HTR-8/SVneo (cell line): ENCODE measurements at places on chromosomes 5 and 9.

- no peak for DNase-seq
These were observed 44.2 kb upstream of the TDRD7 start for GRCh38 chr9:97367729-97368128.

DNA sequence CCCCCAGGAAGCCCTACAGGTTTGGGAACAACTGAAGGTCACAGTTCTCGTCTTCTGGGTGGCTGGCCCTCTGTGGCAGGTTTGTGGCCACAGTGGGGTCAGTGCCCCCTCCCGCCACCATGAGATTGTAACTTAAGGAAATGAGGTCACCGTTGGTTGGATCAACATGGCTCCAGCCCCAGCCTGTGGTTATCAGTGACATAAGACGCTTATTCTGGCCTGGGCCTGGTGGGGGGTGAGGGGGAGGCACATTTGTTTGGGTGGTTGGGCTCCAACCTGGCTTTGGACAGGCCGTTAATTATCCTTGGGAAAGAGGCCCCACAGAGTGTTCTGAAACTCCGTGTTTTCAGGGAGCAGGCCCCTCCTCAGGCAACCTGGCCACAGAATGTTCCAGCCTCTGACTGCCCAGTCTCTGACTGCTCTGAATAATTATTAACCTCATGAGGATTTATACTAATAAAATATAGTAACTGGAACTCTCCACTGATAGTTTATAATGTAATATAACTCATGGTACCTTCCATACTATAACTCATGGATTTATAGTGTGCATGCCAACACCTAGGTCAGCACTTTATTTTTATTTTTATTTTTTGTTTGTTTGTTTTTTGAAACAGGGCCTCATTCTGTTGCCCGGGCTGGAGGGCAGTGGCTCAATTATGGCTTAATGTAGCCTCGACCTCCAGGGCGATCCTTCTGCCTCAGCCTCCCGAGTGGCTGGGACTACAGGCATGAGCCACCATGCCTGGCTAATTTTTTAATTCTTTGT lies 58.0 kb upstream of the RPL26L1 start:
- DNase-seq = peak; percentile 33

DNA sequence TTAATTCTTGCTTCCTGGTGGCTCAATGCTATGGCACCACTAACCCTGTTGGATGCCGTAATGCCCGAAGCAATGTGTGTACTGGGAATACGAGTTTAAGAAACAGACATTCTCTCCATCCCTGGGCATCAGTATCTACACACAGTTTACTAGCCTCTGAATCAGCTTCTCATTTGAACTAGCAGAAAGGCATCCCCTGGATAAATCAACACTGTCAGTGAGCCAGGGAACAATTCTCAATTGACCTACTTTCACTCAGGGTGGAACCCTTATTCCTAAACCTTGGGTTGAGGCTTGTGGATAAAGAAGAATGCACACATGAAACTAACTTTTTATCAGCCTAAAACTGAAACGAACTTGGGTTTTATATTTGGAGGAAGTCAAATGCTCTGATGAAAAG lies 331.0 kb downstream of the GADD45G start:
- no peak for DNase-seq

- DNase-seq = no peak
These were observed 292.9 kb upstream of the MSX2 start for GRCh38 chr5:174431504-174431903.

DNA sequence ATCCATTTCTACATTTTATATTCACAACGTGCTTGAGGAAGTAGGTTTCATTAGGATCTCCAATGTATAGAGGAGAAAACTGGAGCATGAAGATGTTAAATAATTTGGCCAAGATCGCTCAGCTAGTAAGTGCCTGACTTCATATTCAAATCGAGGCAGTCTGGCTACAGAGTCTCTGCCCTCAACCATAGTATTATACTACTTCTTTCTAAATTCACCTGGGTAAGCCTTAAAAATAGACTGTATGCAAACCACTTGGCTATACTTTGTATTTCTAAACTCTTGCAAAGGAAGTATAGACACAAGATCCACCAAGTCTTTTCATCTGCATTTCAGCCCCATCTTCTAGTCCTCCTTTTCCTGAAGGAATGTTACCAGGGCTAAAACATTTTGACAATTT lies 232.0 kb downstream of the PLK2 start:
- no peak for DNase-seq

DNA sequence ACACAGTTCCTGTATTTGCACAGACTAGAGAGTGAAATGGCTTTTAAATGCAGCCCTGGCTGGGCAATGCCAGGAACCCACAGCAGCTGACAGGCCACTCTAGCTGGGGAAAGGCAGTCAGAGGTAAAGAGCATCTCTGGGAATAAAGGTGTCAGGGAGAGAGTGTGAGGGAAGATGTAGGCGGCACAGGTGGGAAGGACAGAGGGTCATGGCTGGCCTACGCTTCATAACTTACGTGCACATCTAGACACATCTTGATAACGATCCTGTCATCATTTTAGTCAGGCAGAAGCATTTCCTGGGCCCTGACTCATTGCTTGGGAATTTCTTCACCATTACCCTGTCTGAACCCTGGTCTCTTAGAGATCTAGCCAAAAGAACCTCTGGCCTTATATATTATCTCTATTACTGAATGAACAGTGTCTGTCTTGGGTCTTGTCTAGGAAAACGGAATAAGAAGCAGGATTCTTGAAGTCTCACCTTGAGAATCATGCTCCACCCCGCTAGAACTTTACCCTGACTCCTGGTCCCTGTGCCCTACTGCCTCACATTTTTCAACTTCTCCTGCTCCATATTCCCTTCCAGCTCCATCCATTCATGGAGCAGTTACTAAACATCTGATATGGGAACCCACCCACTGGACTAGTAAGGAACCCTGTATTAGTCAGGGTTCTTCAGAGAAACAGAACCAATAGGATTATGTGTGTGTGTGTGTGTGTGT lies 106.4 kb upstream of the ELL2 start:
- peak; percentile 70 for DNase-seq

GRCh38 chr5:179342577-179342976 lies 2.7 kb downstream of the ADAMTS2 start:
- DNase-seq = peak; percentile 21

GRCh38 chr5:141517312-141517711 lies 28.4 kb downstream of the PCDHGC5 start:
- no peak for DNase-seq

DNA sequence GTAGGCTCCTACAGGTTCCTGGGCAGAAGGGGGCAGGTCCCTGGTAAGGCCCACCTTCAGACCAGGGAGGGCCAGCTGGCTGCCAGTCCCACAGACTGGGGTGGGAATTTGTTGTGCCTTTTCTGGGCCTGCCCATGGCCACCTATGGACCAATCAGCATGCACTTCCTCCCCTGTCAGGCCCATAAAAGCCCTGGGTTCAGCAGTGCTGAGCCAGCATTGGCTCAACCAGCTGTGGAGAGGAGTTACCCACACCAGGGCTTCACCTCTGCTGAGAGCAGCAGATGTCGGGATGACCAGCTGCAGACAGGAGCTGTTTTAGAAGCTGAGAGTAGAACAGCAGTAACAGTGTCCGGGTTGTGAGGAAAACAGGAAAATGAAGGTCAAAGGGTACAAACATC lies 373.4 kb upstream of the ACO1 start:
- no peak for DNase-seq

DNA sequence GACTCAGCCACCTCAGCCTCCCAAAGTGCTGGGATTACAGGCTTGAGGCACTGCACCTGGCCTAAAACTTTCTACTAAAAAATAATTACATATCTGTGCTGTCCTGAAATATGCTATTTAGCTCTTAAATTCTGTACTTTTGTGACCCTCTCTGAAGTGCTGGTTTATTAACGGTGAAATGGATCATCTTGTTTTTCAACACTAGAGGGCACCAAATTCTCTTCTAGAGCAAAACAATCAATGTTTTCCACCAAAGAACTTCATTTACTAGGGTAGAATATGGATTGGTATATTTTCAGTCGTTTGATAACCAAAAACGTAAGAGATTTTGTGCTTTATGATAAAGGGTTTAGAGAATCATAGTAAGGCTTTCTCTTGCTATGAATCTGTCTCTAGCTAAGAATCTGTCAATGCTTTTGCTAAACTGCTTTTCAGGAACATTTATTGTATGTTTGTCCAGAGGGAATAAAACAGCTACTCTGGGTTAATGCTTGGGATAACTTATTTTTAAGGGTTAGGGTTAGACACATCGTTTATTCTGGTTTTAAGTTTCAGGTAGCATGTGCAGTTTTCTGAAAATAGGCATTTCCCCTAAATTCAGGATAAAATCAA lies 63.6 kb downstream of the RNF180 start:
- peak; percentile 50 for DNase-seq

GRCh38 chr9:71760901-71761300 lies 7.4 kb downstream of the CEMIP2 start:
- no peak for DNase-seq

DNA sequence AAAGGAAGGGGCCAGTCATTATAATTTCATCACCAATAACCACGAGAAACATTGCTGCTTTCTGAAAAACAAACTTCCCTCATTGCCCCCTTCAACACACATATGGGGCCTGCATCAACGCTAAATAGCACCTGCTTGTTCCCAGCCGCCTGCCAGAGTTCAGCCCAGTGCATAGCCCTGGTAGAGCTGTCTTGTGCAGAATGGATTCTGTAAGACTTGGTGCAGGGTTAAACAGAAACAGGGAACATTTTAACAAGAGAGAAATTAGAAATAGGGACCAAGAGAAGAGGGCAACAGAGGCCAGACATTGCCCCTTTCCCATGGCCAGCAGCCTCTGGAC lies 56.7 kb downstream of the UBE2QL1 start:
- no peak for DNase-seq

- DNase-seq = no peak
These were observed 60.0 kb downstream of the ZNF608 start for GRCh38 chr5:124686239-124687004.

DNA sequence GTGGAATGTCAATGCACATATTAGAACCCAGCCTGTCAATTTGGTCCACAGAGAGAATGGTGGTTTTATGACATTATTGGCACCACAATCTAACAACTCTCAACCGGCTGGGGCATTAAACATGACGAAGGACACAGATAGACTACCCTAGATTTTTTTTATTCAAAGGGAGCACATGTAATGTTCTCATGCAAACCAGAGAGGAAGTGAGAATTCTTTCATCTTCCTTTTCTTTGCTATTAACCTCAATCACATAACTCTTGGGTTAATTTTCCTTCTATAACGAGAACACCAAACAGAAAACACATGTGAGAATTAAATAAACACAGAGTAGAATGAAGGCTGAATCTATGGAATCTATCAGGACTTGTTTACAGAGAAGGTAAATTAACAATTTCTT lies 94.9 kb upstream of the TNC start:
- DNase-seq = no peak

DNA sequence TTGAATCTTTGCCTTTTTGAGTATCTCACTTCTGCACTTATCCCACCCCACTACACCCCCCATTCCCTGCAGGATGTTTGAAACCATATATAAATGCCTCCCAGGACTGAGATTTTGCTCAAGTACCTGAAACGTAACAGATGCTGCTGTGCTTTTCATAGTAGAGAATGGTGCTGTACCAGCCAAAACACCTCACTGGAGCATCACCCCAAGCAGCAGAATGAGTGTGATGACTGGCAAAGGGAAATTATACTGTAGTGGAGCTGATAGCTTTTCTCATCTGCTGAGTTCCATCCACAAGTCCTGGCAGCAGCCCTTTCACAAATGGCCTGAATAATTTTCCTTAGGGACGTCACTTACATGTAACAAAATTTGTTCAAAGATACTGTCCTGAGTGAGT lies 246.1 kb downstream of the KDM4C start:
- no peak for DNase-seq

DNA sequence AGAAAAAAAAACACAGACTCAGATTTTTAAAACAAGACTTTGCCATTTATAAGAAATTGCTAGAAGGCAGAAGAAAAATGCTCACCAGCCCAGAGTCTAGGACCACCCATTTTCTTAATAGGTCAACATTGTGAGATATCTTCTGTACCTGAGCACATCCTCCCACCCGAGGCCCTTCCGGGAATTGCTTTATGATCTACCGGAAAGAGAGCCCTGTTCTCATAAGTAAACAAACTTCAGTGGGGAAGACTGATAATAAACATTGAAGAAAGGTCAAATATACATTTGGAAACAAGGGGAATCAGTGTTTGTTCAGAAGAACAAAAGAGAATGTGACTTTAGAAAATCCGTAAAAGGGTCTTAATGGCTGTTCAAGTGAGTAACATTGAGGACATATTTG lies 44.4 kb downstream of the PRKACG start:
- no peak for DNase-seq

GRCh38 chr9:85995599-85995998 lies 54.7 kb downstream of the NAA35 start:
- no peak for DNase-seq

- DNase-seq = no peak
These were observed 124.2 kb downstream of the PTTG1 start for GRCh38 chr5:160545832-160546231.

GRCh38 chr9:8660383-8660782 lies 860.8 kb upstream of the DMAC1 start:
- no peak for DNase-seq

GRCh38 chr5:125274938-125275724 lies 528.7 kb upstream of the ZNF608 start:
- no peak for DNase-seq

- DNase-seq = no peak
These were observed 30.1 kb downstream of the ITGA1 start for GRCh38 chr5:52817818-52818217.

DNA sequence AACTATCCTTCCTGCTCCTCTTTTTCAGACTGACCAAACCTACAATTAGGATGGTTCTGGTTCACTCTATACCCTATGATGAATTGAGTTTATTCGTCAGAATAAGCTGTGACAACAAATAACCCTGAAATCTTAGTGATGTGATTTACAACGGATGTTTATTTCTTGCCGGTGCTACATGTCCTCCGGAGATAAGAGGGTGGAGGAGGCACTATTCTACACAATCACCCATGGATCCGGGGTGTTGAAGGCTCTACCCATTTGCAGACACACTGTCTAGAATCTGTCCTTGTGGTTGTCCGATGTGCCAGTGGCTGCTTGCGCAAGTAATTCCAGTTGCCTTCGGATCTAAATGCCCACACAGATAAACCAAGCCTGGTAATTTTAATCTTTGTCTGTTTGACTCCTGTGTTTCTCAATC lies 44.7 kb downstream of the CDC14B start:
- DNase-seq = no peak

GRCh38 chr5:16737209-16737608 lies 120.4 kb upstream of the RETREG1 start:
- DNase-seq = no peak

GRCh38 chr9:5326893-5327548 lies 12.7 kb downstream of the RLN1 start:
- no peak for DNase-seq

DNA sequence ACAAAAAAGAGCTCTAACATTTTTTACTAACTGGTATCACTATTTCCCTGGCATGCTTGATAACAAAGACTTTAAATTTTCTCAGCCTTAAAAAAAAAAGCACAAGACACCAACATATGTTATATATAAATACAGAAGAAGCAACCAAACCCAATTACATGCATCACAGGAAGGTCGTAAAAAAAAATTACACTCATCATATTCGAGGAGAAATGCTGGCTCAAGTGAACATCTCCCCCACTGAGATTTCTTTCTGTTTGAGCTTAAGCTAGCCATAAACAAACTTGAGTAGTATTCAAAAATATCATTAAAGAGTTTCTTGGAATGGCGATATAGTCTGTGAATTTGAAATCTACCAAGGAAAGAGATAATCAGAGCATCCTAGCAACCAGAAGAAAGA lies 7.5 kb upstream of the MSH3 start:
- no peak for DNase-seq
